ENCODE measurements at places on chromosomes 5 and 9.

DNA sequence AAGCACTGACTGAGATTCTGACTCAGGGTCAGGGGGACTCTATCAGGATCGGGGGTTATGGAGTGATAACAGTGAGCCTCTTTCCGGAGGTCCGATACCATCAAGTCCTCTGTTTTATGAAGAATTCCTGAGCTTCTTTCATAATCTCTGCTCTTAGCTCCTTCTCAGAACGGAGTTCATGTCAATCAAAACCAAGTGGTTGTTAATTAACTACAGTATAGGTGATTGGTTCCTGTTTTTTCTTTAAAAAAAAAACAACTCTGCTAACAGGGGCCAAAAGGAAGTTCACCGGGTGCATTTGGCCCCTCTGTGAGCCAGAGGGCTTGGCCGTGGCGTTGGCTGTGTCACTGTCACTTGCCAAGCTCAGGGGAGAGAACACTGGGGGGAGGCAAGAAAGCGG lies 4.0 kb downstream of the GFI1B start:
- no peak for DNase-seq

DNA sequence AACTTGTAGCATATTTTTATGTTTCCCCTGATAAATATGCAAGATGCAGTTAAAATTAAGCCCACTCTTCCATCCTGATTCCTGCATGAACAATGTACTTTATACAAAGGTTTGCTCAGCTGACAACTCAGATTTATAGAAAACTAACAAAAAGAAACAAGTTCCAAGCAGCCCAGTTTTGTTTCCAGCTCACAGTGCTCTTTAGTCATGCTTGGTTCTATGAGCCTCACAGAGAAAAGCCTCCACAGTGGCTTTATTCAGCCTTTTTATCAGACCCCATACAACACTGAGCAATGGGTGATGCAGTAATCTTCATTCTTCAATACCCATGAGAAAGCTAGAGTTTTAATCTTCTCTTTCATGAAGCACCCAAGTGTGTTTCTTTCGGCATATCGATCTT lies 329.6 kb downstream of the SLCO4C1 start:
- DNase-seq = no peak

DNA sequence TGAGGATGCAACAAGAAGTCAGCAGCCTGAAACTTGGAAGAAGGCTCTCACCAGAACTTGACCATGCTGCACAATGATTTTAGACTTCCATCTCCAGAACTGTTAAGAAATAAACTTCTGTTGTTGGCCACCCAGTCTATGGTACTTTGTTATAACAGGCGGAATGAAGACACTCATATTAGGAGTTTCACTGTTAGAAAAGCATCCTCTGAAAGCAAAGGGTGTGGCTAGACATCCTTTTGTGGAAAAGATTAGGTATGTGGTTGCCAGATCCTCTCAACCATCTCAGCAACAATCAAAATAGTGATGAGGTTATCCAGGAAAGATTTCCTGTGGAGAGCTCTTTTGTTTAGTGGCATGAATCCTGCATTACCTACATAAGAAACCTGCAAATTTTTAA lies 20.7 kb downstream of the ITGA2 start:
- DNase-seq = no peak

GRCh38 chr5:173069671-173070070 lies 13.5 kb downstream of the CREBRF start:
- DNase-seq = no peak

- no peak for DNase-seq
These were observed 133.1 kb upstream of the FBXL7 start for GRCh38 chr5:15366676-15367391.

DNA sequence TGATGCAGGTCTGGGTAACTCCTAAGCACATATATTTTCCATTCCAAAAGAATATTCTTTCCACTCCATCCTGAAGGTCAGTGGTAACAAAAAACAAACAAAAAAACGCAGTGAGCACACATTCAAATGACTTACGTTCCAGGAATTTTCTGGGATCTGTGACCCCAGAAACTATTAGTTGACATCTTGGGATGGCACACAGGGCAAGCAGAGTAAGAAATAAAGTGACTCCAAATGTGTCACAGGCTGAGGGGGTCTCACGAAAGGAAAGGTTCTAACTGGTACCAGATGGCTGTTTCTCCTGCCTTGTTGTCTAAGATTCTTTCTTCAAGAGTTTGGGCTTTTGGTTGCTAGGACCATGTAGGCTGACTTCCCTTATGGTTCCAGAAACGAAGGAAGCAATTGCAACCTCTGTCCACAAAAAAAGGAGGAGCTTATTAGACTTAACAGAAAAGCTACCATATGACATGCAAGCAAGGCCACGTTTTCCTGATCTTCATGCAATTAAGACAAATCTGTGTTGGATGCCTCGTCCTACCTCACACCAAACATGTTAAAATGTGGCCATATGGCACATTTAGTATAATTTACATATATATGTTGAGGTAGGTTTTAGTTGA lies 32.7 kb downstream of the PTGS1 start:
- DNase-seq = no peak

DNA sequence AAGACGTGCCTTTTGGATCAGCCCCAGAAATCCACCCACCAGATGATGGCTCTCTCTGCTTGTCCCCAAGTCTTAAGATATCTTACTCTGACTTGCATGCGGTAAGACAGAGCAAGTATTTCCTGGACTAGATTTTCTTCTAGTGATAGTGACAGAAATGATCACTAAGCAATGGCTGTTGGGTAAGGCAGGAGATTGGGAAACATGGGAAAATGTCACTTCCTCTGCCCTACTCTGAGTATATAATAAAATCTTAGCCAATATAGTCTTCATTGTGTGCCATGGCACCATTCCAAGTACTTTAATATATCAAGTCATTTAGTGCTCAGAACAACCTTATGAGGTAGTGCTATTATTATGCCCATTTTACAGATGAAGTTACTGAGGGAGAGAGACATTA lies 31.0 kb upstream of the GNA14 start:
- no peak for DNase-seq

DNA sequence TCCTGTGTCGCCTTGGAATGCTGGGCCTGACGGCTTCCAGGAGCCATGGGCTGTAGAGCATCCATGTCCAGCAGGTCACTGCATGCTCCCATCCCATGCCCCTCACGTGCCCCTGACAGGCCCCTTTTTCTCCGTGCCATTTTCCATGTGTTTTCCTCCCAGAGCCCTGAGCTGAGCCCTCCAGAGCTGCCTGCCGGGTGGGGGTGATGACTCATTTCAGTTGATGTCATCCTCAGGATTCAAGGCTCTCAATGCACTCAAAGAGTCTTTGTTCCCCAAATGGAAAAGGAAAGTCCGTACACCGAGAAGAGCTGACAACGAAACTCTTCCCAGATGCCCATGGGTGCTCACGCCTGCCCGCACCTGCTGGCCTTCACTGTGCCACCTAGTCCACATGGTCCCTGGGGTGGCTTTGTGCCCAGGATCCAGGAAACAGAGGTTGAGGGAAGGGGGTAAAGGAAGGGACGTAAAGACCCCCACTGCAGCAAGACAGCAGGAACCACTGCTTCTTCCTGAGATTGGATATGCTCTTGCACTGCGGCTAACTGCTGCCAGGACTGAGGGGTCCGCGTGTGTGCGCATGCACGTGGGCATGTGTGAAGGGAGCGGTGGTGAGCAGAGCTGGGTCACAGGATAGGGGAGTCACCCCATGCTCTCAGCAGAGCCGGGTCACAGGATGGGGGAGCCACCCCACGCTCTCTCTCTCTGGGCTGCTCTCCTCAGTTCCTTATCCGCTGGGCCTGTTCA lies 27.6 kb downstream of the COL15A1 start:
- DNase-seq = peak; percentile 96

DNA sequence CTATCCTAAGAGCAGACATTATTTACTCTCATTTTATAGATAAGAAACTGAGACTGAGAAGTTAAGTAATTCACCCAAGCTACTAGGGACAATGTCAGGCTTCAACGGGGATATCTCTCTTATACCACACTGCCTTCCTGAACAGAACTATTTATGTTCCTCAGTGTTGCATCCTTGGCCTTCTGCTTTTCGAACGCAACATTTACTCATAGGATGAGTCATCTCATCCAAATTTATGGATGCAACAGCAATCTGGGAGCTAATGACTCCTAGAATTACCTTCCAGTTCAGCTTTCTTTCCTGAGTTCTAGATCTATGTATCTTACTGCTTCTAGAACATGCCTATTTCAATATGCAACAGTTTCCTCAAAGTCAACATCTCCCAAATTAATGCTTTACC lies 103.6 kb upstream of the PAM start:
- DNase-seq = no peak

- DNase-seq = no peak
These were observed 1.3 kb downstream of the TNC start for GRCh38 chr9:115116421-115117284.

All from SK-MEL-5 (cell line).